ENCODE measurements at places on chromosomes 12 and 14.
A peak's percentile ranks its signal among the peaks of the same experiment; 100 is the strongest.

- no peak for DNase-seq
Measured at GRCh38 chr12:110107369-110108281, 16.5 kb upstream of the IFT81 start.

DNA sequence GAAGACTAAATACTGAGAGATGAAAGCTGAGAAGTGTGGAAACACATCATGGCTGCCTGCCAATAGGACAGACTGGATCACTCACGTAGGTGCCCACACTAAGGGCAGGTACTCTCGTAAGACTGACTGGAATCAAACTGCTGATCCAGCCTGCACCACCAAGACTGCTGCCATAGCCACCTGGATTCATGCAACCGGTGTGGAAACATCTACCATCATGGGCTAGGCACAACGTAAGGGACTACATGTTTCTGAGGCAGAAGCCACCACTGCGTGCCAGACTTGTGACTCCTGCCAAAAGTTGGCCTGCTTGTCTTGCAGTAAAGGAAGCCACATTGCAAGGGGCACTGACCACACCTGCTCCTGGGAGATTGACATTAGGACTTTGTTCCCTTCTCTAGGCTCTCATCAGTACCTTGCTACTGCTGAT is 3.8 kb downstream of the POMT2 start:
- no peak for DNase-seq

DNA sequence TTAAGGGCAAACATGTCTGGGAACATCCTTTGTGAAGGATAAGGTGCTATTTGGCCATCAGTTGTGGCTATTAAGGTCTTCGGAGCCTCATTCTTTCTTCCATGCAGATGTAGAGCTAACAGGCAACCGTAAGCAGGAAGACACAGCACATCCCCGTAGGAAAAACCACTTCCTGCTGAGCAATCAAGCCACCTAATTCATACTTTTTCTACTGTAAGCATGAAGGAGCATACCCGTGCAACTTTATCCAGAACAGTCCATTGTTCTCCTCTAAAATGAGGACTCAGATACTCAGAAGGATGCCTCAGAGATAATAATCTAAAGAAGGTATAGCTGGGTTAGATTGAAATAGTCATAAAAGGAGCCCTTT is 232.0 kb downstream of the PPM1H start:
- DNase-seq, result no peak

GRCh38 chr12:751999-752694 is at the start of gene WNK1:
TSS of gene WNK1 (plus strand) at chr12:752579. CDS start at chr12:753566, 987 bp downstream.
- peak; percentile 100 for DNase-seq

DNA sequence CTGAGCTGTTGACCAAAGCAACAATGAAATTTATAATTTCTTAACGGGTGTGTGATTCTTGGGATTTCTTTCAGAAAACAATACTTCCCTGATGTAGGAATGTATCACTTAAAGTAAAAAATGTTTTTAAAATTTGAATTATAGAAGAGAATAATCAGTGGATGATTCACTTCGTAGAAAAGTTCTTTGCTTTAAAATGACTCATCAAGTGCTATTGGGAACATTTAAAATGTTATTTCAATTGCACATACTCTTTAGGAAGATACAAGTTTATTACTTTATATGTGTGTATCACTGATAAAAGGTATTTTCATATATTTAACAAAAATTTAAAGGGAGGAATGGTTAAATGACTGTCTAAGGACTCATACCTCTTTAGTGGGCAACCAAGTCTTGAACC is 155.3 kb downstream of the PDE3A start:
- no peak for DNase-seq

GRCh38 chr14:34750233-34750632 is 35.8 kb upstream of the CFL2 start:
- no peak for DNase-seq

- DNase-seq, result no peak
Measured at GRCh38 chr12:4003576-4003975, 130.4 kb upstream of the PARP11 start.

DNA sequence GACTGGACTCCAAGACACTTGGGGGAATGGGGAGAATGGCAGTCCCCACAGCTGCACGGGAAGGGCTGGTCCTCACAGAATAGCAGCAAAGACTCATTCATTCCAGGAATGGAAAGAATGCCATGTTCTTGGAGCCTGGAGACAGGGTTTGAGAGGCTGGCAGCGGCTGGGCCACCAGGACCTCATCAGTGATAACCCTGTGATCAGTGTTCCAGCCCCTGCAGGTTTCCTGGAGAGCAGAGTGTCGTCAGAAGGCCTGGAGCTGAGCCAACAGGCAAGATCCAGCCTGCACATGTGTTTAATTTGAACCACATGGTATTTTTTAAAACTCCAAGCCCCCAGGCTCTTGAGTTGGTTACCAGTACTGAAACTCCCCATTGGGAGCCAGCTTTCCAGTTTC is 11.3 kb downstream of the BDKRB1 start:
- peak; percentile 21 for DNase-seq

DNA sequence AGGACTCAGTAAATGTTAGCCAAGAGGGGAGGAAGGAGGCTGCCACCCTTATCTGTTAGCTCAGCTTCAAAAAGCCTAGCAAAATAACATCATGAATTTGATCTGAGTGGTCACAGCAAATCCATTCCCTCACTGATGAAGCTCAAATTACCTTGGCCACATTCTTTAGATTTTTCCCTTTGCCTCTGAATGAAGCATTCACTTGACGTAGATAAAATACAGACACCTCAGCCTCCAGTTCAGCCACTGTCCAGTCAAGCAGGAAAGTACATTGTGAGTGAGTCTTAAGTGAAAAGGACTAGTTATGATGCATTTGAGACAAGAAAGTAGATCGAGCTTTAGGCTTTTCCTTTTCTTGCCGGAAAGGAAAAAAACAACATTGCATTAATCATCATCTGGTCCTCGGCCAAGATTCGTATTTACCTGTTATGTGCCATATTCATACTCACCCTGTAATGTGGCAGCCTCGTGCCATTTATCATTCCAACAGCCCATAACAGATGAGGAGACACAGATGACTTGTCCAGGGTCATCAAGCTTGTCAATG is 146.5 kb downstream of the ETV6 start:
- no peak for DNase-seq

DNA sequence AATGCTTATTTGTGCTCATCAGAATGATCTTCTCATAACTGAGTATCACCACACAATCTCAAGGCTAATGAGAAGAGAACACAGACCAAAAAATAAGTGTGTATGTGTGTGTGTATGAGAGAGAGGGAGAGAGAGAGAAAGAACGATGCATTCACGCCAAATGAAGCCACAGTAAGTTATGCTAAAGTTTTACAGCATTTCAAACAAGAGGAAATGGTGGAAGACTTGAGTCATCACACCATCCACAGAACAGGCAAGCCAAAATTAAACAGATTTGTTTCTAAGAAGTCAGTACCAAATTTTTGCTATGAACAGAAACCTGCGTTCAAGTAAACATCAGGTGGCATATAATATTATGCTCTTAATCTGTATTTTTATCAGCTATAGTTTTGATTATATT is 141.2 kb downstream of the MED13L start:
- DNase-seq, result no peak

DNA sequence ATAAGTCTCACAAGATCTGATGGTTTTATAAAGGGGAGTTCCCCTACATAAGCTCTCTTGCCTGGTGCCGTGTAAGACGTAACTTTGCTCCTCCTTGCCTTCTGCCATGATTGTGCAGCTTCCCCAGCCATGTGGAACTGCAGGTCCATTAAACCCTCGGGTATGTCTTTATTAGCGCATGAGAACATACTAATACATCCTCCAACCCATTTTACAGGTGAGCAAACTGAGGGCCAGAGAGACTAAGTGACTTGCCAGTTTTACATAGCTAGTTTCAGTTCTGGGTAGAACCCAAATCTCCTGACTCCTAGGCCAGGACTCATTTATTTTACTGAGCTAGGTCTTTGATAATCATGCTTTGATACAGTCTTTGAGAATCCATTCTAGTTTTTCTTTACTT is 406.9 kb downstream of the RAD51B start:
- DNase-seq, result no peak

DNA sequence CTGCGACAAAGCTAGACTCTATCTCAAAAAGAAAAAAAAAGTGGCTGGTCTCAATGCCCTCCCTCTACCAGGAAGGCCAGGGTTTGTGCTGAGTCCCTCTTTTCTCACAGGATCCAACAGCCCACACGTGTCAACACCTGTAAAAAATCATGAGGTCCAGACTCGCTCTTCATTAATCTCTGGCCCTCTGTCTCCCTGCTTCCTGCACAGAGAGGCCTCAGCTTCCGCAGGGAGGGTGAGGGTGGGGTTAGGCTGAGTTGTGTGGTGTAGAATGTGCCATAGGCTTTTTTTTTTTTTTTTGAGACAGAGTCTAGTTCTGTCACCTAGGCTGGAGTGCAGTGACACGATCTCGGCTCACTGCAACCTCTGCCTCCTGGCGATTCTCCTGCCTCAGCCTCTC is 6.1 kb downstream of the CFAP73 start:
- DNase-seq, result peak; percentile 40

DNA sequence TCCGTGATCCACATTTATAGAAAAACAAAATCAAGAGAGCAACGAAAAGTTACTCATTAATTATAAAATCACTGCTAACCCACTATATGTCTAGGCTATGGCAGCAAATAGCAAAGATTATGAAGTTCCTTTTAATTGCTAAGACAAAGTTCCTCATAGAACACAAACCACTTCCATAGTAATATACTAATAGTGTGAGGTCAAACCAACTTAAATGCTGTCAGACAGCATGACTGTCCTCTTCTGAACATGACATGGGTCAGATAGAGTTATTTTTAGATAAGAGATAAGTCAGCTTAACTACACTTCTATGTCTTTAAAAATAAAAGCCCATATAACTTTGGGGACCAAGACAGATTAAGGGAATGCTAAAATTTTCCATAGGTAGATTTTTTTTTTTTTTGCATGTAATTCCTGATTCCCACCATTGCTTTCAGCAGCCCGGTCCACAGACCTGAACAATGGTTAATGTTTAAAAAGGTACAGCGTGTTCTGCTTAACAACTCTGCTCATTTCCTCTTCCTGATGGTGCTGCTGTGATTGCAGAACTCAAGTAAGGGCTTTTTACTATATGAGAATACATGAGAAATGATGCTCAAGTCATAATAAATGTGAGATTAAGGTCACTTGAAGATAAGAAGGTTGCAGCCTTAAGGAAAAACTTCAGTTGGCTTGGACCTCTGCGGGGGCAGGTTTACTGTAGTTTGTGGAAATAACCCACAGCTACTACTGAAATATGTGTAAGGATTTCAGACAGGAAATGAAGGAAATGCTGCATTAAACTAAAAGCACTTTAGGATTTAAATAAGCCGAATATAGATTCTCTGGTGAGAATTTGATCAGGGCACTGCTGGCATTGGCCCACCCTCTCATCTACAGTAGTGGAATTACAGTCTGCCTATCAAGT is 37.7 kb upstream of the DUSP6 start:
- DNase-seq, result no peak

- no peak for DNase-seq
Measured at GRCh38 chr14:104230119-104230815, 91.9 kb downstream of the KIF26A start.

DNA sequence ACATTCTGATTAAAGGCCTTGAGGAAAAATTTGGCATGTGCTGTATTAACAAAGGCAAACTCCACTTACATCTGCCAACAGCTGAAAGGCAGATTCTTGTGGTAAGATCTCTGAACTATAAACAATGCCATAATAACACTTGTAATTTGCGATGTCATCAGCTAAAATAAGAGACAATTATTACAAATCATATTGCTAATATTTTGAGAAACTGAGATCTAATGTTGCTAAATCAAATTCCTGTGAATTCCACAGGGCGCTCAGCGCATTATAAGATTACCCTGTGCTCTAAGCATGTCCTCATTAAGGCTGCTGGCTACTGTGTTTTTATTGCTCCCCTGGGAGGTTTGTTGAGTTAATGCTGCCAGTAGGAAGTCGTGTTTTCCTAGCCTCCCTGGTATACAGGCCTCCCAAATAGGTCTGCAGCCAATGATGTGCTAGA is 244.8 kb downstream of the DACT1 start:
- DNase-seq, result no peak

Data from hematopoietic multipotent progenitor cell treated with erythropoietin and hydrocortisone succinate and interleukin-3 and kit ligand, for 6 days (in vitro differentiated cells).